Peyer's patch (tissue), 4 donors: ENCODE measurements at places on chromosomes 16 and 17.

DNA sequence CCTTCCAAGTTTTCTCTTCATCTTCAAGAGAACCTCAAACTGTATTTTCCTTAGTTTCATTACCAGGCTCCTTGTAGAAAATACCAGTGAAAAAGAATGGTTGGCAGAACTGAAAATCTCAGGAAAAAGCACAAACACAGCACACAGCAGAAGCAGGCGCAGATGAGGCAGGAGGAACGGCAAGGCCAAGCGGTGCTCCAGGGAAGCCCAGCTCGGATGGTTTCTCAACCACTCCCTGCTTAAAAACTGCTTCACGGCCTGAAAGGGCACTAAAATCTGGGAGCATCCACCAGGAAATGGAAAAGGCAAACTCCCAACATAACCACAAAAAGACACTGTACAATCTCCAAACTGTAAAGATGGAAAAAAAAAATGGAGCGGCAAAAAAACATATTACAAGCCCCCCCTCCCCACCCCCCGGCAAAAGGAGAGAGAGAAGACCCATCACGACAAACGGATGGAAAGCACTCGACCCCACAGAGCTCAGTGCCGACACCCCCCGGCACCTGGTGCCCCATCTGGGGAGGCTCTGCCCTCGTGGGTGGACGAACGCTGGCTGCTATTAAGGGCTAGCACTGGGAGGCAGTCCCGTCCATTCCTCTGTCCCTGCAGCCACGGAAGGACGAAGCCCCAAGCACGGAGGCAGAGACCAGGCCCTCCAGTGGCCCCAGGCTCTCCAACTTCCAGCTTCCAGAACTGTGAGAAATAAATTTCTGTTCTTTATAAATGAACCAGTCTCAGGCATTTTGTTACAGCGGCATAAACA lies 127.5 kb downstream of the ZNF778 start:
- no peak for DNase-seq

GRCh38 chr17:41982026-41982760 lies 15.6 kb downstream of the CNP start:
- no peak for DNase-seq

DNA sequence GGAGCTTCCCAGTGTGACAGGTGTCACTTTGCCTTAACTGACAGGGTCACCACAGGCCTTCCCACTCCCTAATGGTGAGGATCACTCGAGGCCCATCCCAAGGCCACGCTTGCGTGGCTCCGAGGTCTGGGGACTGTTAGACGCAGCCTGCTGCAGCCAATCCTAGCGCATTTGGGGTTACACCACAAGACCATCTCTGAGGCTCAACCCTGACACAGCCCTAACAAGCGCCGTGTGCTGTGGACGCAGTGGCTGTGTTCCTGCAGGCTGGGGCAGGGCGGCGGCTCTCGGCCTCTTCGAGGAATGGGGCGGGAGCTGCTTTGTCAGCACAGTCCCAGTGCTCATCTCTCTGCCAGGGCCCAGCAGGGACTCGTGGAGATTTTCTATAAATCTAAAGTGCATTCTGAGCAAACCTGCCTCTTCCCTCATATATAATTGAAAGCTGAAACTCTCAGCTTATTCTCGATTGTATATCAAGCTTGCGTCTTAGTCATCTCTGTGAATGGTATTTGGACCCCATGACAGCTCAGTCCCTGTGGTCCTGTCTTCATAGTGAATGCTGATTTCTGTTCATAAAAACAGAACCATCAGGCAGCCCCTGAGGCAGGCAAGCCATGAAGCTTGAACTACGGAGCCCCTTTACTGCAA lies 65.8 kb upstream of the CHMP6 start:
- DNase-seq = no peak

DNA sequence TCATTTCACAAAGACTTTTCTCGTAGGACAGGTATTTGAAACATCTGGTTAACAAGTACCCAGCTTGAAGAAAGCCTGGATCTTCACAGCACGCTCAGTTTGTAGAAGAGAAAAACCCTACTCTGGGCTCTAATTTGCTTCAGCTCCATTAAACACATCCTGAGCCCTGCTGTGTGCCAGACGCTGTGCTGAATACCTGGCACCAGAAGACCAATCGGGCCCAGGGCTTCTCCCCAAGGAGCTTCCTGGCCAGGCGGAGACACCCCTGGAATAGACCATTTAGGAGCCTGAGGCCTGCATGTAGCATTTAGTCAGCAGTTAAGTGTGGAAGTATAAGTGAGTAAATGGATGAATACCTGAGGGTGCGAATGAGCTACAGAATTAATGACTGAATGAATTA lies 8.9 kb upstream of the ABAT start:
- DNase-seq = no peak

DNA sequence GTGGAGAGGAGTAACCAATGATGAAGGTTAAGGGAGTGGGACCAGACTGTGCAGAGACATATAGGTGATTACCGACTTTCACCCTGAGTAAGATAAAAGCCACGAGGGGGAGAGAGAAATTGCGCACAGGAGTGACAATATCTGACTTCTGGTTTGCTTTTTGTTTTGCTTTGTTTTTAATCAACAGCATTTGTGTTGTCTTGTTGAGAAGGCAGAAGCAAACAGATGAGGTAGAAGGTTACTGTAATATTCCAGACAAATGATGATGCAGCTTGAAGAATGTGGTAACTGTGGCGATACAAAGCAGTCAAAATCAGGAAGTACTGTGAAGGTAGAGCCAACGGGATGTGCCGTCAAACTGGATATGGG lies 7.5 kb downstream of the PELP1 start:
- DNase-seq = no peak

DNA sequence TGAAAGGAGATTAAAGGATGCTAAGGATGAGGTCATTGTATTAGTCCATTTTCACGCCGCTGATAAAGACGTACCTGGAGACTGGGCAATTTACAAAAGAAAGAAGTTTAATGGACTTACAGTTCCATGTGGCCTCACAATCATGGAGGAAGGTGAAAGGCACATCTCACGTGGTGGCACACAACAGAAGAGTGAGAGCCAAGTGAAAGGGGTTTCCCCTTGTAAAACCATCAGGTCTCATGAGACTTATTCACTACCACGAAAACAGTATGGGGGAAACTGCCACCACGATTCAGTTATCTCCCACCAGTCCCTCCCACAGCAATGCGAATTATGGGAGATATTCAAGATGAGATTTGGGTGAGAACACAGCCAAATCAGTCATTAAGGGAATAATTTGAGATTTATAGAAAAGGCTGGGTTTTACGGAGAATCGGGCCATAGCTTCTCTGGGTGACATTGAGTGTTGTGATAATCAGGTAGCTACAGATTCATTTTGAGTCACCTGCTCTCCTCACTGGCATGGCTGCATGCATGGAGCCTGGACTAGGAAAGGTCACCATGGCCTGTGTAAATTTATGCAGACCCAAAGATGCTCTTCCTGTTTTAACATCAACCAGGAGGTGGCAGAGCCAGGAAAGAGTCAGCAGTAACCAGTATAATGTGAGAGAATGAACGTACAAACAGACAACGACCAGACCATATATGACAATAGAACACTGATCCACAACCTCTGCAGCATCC lies 40.5 kb upstream of the DYNLRB2 start:
- DNase-seq = no peak

DNA sequence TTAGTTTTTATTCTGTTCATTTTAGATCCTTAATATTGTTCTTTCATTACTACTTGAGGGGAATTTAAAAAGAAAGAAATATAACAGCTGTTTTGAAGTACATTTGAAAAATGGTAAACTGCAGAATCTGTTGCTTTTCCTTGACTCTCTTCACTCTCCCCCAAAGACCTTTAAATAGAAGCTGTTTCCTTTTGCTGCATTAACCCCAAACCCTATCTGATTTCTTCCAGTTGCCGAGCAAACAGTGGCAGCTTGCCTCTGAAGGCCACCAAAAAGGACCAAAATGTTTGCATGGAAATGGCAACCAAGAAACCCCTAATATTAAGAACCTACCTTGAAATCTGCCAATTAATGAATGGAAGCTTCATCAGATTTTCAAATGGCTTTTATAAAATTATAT lies 37.1 kb downstream of the PRKCA start:
- no peak for DNase-seq

DNA sequence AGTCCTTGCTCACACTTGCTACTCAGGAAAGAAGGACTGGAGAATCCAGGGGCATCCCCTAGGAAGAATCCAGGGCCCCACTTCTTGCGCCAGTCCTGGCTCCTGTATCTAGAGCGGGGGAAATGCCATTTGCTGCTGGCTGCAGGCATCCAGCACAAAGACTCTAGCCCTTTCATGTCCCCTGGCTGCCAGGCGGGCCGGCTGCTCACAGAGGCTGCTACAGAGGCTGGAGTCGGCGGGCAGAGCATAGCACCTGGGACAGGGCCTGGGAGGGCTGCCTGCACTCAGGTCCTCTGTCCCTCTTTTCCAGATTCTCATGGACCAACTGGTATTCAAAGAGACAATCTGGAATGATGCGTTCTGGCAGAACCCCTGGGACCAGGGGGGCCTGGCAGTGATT lies 13.8 kb downstream of the SMIM5 start:
- DNase-seq = no peak

DNA sequence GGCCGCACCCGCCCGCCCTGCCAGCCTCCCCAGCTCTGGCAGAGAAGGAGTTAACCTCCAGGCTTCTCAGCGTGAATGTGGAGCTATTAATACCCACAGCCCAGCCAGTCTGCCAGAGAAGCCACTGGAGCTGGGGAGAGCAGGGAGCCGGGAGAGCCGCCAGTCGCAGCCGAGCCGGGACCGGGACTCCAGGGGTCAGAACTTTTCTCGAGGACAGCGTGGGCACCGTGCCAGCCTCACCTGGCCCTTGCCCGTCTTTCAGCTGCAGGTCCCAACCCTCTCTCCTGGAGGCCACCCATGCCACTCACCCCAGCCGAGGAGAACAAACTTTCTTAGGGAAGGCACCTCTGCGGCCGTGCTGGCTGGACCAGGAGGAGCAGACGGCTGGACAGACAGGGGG lies 33.8 kb upstream of the SBK1 start:
- DNase-seq = no peak

DNA sequence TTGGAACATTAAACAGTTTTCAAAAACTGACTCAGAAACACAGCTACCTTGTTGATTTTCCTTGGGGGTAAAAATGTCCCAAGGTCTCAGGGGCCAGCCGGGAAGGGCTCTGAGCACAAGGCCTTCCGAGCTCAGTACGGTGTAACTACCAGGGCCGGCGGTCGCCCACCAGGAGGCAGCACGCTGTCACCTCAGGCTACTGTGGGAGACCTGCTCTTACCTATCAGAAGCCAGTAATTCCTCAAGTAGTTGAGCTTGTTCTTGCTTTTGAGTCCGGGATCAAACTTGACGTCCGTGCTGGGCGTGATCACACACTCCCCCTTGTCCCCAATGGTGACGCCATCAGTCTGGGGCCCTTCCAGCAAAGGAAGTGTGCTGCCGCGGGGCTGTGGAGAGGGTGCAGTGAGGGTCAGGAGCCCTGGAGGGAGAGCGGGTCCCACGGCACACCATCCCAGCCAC lies 43.4 kb upstream of the ICAM2 start:
- peak; percentile 80 for DNase-seq

DNA sequence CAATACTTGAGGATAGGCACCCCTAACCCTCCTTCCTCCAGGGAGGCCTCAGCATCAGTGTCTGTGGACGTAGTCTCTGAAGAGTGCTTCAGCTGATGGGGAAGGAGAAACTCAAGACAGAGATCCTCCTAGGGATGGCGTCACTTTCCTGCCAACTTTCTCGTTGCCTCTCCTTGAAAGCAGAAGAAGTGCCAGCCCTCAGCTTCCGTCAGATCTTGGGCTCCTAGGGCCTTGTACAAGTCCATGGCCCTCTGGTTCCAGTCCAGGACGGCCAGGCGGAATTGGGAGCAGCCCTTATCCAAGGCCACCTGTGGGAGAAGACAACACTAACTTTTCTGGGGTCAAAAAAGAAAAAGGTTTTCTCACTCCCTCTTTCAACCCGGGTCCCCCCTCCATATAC lies 1.3 kb downstream of the SAT2 start:
- DNase-seq = no peak

DNA sequence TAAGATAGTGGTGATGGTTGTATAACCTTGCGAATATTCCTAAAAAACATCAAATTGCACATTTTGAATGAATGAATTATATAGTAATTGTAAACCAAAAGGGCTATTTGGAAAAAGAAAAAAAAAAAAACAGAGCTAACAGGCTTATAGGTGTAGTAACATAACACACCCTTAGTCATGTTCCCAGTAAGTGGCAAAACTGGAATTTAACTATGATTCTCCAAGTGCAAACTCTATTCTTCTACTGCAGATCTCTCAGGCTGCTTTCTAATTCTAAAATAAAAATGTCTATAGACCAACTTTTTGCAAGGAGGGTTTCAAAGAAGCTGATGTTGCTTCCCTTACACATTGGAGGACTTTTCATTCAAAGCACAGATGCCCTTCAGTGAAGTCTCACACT lies 293.2 kb upstream of the MON1B start:
- no peak for DNase-seq

DNA sequence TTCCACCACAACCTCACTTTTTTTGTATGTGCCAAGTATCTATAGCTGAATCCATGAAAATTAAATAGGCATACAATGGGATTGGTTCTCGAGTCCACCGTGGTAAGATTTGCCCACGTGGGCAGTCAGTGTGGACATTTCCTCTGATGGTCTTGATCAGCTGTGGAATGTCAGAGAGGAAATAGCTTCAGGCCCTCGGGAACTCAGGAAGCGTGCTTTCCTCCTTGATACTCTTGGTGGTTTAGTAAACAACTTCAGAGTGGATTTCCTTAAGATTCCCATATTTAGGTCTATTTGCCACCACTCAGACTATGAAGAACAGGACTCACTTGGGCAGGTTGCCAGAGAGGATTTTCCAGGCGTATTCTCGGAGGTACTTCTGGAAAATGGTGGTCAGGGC lies 152.5 kb downstream of the VPS53 start:
- no peak for DNase-seq

GRCh38 chr17:39236450-39236927 lies 10.7 kb upstream of the STAC2 start:
- DNase-seq = no peak

GRCh38 chr17:82593590-82594087 lies 54.6 kb downstream of the WDR45B start:
- DNase-seq = no peak

- DNase-seq = no peak
Observed at GRCh38 chr17:81309859-81310839, 15.0 kb upstream of the SLC38A10 start.

DNA sequence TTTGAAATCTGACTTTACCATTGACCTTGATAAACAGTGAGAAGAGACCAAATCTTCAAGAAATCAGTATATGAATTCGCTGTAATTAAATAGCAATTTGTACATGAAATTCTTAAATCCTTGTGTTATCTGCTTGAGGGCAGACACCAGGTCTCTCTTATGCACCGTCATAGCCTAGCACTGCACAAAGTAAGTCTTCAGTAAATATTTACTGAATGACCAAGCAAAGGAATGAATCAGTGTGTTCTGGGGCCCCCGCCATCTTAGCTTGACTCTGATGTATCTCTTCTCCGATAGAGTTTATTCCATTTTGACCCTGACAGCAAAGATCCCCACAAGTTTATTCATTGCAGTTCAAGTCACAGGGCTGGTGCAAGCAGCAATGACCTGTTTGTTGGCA lies 328.0 kb downstream of the TMEM114 start:
- DNase-seq = no peak

GRCh38 chr17:29069526-29070041 lies 26.6 kb downstream of the PIPOX start:
- no peak for DNase-seq

GRCh38 chr17:80474961-80475909 lies 1.2 kb downstream of the NPTX1 start:
- DNase-seq = no peak
